MCF 10A (cell line): ENCODE measurements at places on chromosomes 4 and X. TPM values are rescaled to one million over a fixed set of nuclear protein-coding genes. Genes with fewer than 3 reads are reported as not detected.

Gene OPHN1
- 4.0 and 4.8 TPM in 2 replicates for total RNA-seq

Gene CDS1
- total RNA-seq, result 10.3 and 11.5 TPM in 2 replicates

Gene MAGED4
- total RNA-seq, result not detected in 2 replicates

Gene HTN1
- not detected in 2 replicates for total RNA-seq

Gene NIPAL1
- total RNA-seq, result 6.8 and 10.0 TPM in 2 replicates

Gene GNPDA2
- 16.8 and 19.3 TPM in 2 replicates for total RNA-seq

Gene RENBP
- 0.23 TPM in 1 of 2 replicates, not detected in the other for total RNA-seq

Gene ESX1
- total RNA-seq, result not detected in 2 replicates

Gene GPM6B
- total RNA-seq, result 6.9 and 16.3 TPM in 2 replicates

Gene MED14
- total RNA-seq, result 35.6 and 36.4 TPM in 2 replicates

Gene MAGEA1
- total RNA-seq, result not detected in 2 replicates

Gene MSANTD1
- 0.37 and 0.66 TPM in 2 replicates for total RNA-seq

Gene FABP2
- not detected in 2 replicates for total RNA-seq

Gene MAGEC3
- not detected in 2 replicates for total RNA-seq

Gene NLGN4X
- 1.6 and 2.2 TPM in 2 replicates for total RNA-seq

Gene PLK4
- total RNA-seq, result 8.9 and 10.9 TPM in 2 replicates

Gene RTL5
- total RNA-seq, result not detected in 2 replicates

Gene CC2D2A
- 7.7 and 8.6 TPM in 2 replicates for total RNA-seq

Gene LGI2
- total RNA-seq, result 0.20 TPM in 1 of 2 replicates, not detected in the other

Gene GC
- not detected in 2 replicates for total RNA-seq

Gene UGT2A3
- total RNA-seq, result not detected in 2 replicates

Gene UGT2B15
- total RNA-seq, result not detected in 2 replicates

Gene MAGEA3
- total RNA-seq, result not detected in 2 replicates

Gene NXF2
- total RNA-seq, result not detected in 2 replicates

Gene EGFL6
- total RNA-seq, result not detected in 2 replicates

Gene BEND2
- total RNA-seq, result not detected in 2 replicates

Gene LRAT
- total RNA-seq, result 3.5 and 5.8 TPM in 2 replicates

Gene CSAG2
- not detected in 2 replicates for total RNA-seq

Gene FGFBP1
- total RNA-seq, result 9.5 and 13.8 TPM in 2 replicates

Gene CACNA1F
- not detected in 2 replicates for total RNA-seq

Gene SPANXB1
- not detected in 2 replicates for total RNA-seq

Gene AIMP1
- 103 and 126 TPM in 2 replicates for total RNA-seq

Gene IL1RAPL1
- total RNA-seq, result not detected in 2 replicates
